ENCODE measurements at places on chromosomes 1 and 21. TPM values are rescaled to one million over a fixed set of nuclear protein-coding genes. Genes with fewer than 3 reads are reported as not detected.

TIAM1 gene
- 0.24 TPM for total RNA-seq

TBX15 gene
- 0.42 TPM for total RNA-seq

SMIM1 gene
- total RNA-seq: 55.8 TPM

CHD5 gene
- not detected for total RNA-seq

SPRR1B gene
- not detected for total RNA-seq

GRCh38 chr21:43949499-43950208, 62.5 kb upstream of the TRAPPC10 start:
- peaks cover 15% of the 10 kb centered on the region for H3K4me1 ChIP-seq
- H3K27me3 ChIP-seq: no peaks in the 10 kb centered on the region
- no peak for DNase-seq
- H3K36me3 ChIP-seq: peaks cover 10% of the 10 kb centered on the region

- no peak overlapping the region for H3K4me3 ChIP-seq
- H3K36me3 ChIP-seq: peaks cover 16% of the 10 kb centered on the region
- H3K4me1 ChIP-seq: peaks cover 95% of the 10 kb centered on the region
- no peaks in the 10 kb centered on the region for H3K27me3 ChIP-seq
- H3K27ac ChIP-seq: no peak overlapping the region
- no peak for DNase-seq
Measured at GRCh38 chr1:155970531-155971167, 7.7 kb downstream of the ARHGEF2 start.

DNA sequence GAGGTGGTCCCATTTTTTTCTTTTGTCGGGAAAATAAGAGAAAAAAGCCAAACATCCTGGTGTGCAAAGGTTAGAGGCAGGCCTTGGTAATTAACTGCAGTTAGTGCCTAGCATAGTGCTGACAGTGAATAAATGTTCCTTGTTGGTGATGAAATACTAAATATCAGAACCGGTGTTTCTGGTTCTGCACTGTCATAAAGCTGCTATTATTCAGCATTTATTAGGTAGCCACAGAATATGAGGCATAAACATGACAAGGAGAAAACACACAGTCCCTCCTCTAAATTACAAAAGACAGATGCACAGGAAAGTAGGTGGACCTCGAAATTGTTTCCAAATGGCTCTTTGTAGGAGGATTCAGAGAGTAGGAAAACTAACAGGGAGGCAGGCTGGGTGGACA, 122.0 kb upstream of the ADGRL2 start:
- no peaks in the 10 kb centered on the region for H3K36me3 ChIP-seq
- H3K27me3 ChIP-seq: no peaks in the 10 kb centered on the region
- H3K4me1 ChIP-seq: no peaks in the 10 kb centered on the region
- no peak overlapping the region for H3K4me3 ChIP-seq
- no peak for DNase-seq

- H3K27me3 ChIP-seq: no peaks in the 10 kb centered on the region
- H3K36me3 ChIP-seq: no peaks in the 10 kb centered on the region
- DNase-seq: no peak
- no peak overlapping the region for H3K27ac ChIP-seq
Measured at GRCh38 chr1:157653494-157653873, 47.1 kb downstream of the FCRL3 start.

NUP210L gene
- not detected for total RNA-seq
